ENCODE measurements at places on chromosomes 5 and 9.
A peak's percentile ranks its signal among the peaks of the same experiment; 100 is the strongest.

GRCh38 chr5:10393491-10393890, 40.0 kb downstream of the MARCHF6 start:
- DNase-seq: no peak

DNA sequence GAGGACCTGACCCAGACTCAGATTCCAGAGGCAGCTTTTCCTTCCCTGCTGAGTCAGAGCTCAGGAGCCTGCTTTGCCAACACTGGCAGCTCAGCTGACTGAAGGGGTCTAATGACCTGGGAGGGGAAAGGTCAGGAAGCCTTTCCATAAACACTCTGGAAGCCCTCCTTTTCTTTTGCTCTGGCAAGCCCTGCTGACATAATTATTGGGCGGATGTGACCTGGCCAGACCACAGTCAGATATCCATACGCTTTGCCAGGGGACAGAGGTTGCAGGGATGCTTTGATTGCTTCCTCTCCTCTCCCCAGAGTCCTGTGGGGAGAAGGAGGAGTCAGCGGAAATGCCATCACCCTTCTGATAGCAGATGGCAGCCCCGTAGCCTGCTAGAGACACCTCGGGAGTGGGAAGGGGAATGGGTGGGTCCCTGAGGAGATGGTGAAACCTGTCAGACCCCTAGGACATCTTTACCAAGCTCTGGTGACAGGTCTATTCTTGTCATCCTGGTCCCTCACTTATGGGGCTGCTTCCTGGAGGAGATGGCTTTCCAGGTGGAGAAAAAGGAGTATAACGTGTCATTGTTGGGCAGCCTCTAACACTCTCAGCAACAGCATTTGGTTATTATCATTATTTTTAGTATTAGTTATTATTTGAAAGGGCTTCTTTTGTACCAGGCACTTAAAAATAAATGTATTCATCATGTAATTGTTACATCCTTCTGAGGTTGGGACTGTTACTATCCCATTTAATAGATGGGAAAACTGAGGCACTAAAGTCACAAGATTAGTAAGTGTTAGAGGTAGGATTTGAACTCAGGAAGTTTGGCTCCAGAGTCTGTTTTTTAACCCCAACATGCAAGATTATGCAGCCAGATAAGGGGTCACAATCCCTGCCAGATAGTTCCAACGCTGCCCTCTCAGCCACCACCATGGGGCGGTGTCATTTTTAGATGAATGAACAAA, 11.6 kb downstream of the COL27A1 start:
- DNase-seq: no peak

DNA sequence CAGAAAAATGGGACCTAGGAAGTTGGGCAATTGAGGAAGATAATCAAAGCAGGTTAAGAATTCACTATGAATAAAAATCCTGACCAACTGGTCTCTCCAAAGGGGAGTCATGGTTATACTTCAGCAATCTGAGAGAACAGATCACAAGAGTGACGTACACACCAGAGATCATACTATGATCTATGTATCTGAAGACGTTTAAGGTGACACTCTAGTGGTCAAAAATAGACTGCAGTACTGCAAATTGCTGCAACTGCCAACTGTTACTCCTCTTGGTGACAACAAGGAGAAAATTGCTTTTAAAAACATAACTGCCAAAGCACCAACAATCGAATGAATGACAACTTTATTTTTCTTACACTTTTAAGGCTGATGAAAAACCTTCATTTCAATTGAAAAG, 4.9 kb downstream of the AK6 start:
- DNase-seq: no peak

DNA sequence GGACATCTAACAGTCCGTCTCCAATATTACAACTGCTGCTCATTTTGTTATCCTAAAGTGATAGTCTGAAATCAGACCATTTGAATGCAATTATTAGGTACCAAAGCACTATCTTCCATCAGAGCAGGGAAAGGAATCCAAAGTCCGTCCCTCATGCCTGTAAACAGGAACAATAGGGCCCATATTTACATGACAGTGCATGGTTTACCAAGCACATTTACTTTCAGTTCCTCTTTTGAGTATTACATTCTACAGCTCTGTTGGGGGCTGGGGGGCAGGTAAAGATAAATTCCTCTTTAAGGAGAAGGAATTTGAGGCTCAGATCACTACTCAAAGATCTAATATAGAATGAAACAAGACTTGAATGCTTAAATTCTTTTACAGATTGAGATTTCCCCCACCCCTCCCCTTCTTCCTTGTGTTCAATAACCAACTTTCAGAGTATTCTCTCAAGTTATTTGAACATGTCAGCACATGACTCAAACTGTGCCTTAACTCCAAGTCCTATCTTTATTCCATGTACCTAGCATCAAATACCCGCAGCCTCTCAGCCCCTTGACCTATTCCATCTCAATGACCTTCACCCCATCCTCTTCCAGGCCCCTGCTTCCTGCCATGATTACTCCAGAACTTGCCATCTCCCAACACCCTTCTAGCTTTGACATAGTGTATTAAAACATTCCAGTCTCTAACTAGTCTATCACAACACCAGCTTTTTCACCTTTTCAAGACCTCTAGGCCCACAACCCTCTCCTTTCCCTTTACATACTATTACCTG, 71.0 kb downstream of the BRINP1 start:
- no peak for DNase-seq

DNA sequence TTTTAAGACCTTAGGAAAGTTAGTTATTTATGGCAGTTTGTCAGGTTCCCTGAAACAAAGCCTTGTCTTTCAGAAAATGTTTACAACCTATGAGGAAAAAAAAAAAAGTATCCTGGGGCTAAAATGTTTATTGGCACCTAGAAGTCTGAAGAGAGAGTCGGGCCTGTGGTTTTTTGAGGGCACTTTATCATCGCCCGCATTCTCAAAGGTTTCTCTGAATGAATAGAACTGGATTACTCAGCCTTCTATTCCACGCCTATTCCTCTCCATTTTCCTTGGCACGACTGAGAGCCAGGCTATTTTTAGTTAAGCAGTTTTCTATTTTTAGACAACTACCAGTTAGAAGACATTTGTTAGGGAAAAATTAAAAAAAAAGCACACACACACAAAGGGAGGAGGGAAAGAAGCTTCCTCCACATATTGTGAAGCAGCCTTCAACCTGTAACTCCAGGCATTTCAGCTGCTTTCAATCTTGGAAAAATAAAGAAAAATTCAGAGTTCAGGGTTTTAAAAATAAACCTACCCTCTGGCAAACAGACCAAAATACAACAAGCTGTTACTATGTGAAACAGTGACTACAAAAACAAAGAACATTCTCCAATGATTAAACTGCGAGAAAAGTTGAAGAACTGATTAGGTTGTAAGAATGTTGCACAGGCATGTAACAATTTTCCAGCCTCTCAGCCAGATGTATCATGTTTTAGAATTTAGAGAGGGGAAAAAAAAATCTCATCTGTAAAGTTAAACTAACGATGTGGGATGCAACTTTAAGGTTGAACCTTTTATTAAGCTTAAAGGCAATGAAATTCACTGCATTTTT, 97.0 kb downstream of the MEF2C start:
- peak; percentile 75 for DNase-seq

GRCh38 chr5:127649018-127649439, at the start of gene CTXN3:
CTXN3 (plus strand) TSS chr5:127649082; CDS start chr5:127657522, 8,440 bp downstream.
- DNase-seq: no peak

- DNase-seq: no peak
Measured at GRCh38 chr5:8299716-8300115, 430.8 kb downstream of the MTRR start.

DNA sequence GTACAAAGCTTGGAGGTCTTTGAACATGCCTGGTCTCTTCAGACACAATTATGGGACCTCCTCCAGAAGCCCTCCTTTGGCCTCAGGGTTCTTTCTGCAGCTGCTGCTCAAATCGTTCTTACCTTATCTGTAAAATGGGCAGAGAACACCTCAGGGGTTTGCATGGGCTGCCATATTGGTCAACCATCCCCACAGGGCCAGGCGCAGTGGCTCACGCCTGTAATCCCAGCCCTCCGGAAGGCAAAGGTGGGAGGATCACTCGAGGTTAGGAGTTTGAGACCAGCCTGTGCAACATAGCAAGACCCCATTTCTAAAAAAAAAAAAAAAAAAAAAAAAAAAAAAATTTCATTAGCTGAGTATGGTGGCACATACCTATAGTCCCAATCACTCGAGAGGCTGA, 29.1 kb upstream of the TCF7 start:
- no peak for DNase-seq

GRCh38 chr5:14818931-14819790, 52.4 kb downstream of the ANKH start:
- DNase-seq: no peak

DNA sequence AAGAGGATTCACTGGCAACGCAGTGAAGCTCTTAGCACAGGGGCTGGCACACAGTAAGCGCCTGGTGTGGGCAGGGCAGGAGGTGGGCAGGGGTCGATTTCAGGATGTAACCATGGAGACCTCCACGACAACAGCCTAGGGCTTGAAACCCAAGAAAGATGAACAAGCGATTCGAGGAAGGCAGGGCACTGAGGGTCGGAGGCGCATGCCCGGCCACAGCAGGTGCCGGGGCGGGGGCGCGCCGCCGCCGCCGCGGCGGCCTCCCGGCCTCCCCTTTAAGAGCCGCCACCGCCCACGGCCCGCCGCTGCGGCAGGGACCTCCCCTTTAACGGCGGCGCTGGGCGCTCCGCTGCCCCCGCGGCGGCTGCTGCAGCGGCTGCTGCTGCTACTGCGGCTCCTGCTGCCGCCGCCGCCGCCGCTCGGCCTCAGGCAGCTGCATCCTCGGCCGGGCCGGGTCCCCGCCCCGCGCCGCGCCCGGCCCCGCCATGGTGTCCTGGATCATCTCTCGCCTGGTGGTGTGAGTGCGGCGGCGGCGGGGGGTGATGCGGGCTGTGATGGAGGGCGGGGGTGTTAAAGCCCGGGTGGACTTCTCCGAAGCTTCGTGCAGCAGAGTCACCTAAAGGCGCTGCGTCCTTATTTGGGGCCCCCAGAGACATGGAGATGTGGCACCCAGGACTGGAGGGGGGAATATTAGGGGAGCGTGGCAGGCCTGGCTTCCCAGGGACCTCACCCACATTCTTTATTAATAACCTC, at the start of gene REEP2:
Gene REEP2 (plus strand): TSS at position 334 of the 753 bp plus-strand sequence. CDS start 152 bp downstream, at position 486.
- peak; percentile 58 for DNase-seq

GRCh38 chr5:169764018-169764378, 126.9 kb downstream of the DOCK2 start:
- DNase-seq: no peak

DNA sequence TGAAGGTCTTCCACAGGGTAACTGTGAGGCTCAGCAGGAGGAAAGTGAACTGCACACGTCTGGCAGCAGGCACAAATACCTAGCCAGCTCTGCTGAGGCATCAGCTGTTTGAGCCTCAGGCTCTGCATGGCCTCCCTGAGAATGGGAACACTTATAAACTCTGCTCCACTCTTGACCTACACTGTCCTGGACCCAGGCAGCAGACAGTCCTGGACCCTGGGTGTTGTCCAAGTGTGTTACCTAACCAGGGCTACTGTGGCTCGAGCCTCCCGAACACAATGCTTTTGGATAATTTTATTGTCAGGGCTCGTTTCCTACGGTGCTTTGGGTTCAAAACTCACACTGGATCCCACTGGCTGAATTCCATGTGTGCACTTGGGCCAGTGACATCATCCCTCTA, 497.9 kb downstream of the SEMA5A start:
- no peak for DNase-seq

- DNase-seq: no peak
Measured at GRCh38 chr5:131812371-131813160, 15.7 kb upstream of the FNIP1 start.

DNA sequence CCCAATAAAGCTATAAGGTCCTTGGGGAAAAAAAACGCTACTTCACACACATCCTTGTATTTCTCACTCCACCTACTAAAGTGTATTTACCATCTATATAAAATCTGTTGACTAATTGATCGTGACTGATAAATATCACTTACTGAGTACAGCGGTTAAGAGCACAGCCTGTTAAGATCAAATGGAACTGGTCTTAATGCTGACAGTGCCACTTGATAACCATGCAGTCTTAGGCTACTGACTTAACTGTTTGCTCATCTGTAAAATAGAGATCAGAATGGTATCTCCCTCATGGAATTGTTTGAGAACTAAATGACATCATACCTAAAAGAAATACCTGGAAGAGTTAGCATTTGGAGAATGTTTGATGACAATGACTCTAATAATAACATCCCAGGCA, 67.5 kb downstream of the ZFAND5 start:
- DNase-seq: no peak

DNA sequence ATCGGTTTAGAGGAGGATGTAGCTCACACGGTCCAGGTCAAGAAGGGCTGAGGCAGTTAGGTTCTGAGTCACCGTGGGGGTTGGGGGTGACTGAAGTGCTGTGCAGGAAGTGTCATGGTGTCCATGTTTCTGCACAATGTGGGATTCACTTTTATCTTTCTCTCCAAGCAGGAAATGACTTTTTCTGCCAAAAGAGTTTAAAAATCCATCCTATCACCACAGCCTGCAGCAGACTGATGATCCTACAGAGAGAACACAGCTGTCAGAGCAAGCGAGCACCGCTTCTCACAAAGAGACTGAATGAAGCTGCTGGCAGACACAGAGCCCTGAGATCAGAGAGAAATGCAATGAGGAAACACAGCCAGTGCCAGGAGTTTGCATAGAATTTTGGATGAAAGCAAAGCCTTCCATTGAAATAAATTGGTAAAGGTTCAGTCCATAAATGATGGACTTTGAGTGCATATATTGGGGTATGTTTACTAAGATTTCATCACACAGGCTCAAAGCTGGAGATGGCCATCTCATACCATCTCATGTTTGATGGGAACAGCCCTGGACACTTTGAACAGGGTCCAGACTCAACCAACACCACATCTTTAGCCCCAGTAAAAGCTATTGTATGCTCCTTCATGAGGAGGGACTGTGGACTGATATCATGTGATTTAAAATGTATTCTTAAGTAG, 213.9 kb upstream of the FBXL7 start:
- DNase-seq: no peak

DNA sequence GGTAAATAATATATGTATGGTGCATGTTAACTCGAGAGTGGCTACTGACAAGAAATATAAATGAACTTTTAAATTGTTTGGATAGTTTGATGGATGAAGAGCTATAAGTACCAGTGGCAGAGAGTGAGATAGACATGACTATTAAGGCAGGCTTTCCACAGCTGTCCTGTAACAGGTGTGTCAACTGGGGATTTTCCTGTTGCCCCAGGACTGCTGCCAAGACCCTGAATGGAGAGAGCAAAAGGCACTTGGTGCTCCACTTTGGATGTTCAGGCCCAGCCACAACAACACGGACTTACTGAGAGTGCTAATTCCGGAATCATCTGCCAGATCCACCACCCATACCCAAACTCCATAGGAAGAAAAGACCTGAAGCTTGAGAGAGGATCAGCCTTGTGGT, 215.1 kb downstream of the SEC61B start:
- DNase-seq: no peak

DNA sequence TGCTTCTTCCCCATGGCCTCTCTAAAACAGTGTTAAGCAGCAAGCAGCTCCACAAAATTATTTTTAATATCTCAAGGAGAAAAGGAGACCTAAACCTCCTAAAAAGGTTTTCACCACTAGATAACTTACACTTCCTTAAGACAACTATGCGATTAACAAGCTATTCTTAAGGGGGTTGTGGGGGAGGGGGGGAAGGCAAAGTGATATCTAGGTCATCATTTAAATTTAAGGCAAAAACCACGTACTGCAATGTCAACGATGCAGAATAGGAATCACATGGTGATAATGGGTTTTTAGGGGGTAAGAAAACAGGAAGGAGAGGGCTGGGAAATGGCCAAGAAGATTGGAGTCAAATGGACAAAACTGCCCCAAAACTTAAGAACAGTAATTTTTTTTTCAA, 32.6 kb downstream of the CSNK1A1 start:
- DNase-seq: no peak
